ENCODE measurements at places on chromosomes 12 and 14.
A peak's percentile ranks its signal among the peaks of the same experiment; 100 is the strongest.

DNA sequence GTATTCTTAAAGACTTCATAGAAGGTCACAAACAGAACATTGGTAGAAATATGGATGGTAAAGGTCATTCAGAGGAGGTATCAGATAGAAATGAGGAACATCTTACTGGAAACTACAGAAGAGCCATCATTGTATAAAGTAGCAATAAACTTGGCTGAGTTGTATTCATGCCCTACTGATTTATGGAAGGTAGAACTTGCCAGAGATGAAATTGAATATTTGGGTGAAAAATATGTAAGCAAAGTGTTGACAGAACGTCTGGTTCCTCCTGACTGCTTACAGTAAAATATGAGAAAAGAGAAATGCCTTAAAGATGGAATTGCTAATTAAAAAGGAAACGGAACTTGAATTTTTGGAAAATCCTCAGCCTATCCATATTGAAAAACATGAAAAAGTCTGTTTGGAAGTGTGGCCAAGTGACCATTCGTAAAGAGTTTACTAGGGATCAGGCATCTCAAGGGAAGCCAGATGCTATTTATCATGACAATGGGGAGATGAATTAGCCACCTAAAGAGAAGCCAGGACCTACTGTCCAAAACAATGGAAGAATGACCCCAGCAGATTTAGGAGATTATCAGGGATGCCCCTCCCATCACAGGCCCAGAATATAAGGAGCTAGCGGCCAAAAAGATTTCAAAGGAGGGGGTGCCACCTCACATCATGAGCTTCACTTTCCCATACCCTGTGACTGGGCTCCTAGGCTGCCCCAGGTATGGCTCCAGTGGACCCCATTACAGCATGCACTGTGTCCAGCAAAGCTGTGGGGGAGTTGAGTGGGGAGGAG, 189.3 kb downstream of the ITPR2 start:
- DNase-seq: no peak

- no peak for DNase-seq
Measured at GRCh38 chr12:126781593-126781992, 1485.4 kb upstream of the TMEM132C start.

- DNase-seq: no peak
Measured at GRCh38 chr12:77045183-77045582, 20.2 kb downstream of the E2F7 start.

DNA sequence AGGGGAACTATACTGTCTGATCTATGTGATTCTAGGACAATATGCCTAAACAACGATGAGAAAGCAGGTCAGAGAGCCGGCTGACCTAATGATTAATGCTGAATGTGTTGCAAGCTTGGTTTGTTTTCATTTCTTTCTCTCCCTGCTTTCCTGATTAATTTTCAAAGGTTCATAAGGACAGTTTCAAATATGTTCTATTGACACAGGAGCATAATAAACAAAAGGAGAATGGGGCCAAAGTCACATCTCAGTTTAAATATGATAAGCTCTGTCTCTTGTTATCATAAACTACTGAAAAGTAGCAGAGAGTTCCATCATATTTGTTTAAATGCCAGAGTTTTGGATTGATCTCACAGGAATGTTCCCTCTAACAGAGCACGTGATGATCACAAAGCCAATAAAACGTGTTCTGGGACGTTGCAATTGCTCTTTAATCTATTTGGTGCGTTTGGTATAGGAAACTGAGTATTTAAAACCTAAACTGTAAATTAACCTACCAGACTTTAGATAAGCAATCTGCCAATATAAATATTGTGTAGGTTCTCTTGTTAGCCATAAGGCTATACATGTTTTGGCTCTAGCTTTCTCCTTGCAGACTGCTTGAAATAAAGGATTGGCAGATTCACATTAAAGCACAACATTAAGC, 3.7 kb upstream of the HSD17B6 start:
- no peak for DNase-seq

DNA sequence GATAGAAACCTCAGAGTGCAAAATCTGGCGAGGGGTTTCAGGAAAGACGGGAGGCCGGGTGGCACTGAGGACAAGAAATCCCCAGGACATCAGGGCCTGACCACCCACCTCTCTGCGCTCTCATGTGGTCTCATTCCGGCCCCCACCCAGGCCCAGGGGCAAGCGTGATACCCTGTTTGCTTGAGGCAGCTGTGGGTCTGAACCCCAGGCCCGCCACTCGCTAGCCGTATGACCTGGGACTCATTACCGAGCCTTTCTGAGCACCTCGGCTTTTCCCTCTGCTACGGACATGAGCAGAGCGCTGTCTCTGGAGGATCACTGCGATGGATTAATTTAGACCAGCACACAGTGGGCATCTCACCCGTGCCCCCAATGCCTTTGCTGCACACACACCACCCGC, 25.5 kb upstream of the BCDIN3D start:
- no peak for DNase-seq

- DNase-seq: peak; percentile 17
Measured at GRCh38 chr14:99603471-99604277, at the start of gene CCDC85C. CCDC85C (minus strand) TSS chr14:99604207; CDS start chr14:99603959, 248 bp downstream.

Data from HT-29 (cell line).